SIG-M5 (cell line): ENCODE measurements at places on chromosomes 13 and 19.
A peak's percentile ranks its signal among the peaks of the same experiment; 100 is the strongest.

DNA sequence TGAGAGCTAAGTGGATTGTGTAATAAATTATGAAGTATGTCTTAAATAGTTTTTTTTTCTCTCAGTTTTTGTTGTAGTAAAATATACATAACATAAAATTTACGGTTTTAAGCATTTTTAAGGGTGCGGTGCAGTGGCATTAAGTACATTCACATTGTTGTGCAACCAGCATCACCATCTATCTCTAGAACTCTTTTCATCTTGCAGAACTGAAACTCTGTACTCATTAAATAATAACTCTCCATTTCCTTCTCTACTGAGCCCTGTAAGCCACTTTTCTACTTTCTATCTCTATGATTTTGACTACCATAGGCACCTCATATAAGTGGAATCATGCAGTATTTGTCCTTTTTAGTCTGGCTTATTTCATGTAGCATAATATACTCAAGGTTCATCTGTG is 87.1 kb downstream of the GJA3 start:
- no peak for DNase-seq

DNA sequence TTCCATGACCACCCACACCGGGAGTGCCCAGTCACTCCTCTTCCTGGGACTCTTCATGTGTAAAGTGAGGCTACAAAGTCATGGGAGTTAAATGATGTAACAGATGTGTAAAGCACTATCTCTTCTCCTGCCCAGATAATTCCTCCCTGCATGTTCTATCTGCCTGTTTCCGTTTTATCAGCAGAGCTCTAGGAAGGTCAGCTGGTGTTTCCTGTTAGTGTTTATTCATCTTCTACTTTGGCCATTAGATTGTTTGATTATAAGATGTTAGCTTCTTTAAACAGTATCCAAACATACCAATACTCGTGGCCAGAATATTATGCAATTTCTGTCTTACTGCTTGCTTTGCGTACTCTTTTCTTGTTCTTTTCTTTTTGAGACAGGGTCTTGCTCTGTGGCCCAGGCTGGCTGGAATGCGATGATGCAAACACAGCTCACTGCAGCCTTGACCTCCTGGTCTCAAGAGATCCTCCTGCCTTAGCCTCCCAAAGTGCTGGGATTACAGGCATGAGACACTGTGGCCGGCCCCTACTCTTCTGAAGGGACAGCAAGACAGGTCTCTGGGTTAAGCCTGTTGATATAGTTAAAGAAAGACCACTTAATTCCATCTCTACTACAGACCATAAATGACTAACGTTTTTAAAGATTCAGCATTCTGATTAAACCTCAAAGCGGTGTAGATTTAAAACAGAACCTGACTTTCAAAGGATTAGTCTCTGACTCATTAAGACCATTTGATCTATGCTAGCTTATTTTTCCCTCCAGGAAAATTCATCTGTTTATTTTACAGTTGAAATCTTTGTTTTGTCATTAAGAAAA is 97.4 kb upstream of the AKAP11 start:
- no peak for DNase-seq

- DNase-seq = no peak
These were observed 12.2 kb upstream of the TM9SF2 start for GRCh38 chr13:99489028-99489427.

DNA sequence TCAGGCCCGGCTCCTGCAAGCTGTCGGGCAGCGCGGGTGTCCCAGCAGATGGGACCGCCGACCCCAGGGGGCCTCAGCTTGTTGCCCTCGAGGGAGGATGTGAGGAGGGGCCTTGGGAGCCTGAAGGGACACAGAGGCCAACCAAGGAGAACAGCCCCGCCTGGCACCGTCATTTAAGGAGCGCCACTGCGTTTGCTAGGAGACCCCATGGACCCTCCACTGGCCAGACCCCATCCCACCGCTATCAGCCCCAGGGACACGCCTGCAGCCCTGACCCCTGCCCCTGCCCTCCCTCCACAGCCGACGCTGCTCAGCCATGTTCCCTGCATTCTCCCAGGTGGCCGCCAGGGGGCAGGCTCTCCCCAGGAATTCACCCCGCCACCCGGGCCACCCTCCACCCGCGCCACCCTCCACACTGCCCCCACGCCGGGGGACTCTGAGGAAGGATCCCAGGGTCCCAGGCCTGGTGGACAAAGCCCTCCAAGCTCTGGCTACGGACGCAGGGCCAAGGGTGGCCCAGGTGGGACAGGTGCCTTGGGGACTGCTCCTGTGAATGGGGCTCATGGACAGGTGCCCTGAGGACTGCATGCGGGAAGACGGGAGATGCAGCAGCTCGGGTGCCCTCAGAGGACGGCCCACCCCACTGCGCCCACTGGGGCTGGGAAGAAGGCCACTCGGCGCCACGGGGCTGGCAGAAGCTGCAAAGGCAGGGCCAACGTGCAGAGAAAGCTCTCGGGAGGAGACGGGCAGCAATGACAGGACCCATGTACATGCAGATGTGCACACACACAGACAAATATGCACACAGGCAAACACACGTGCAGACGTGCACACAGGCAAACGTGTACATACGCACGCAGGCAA is 34.4 kb downstream of the PIP5K1C start:
- DNase-seq = no peak

- DNase-seq = no peak
These were observed 44.3 kb downstream of the COLGALT1 start for GRCh38 chr19:17599780-17600179.

DNA sequence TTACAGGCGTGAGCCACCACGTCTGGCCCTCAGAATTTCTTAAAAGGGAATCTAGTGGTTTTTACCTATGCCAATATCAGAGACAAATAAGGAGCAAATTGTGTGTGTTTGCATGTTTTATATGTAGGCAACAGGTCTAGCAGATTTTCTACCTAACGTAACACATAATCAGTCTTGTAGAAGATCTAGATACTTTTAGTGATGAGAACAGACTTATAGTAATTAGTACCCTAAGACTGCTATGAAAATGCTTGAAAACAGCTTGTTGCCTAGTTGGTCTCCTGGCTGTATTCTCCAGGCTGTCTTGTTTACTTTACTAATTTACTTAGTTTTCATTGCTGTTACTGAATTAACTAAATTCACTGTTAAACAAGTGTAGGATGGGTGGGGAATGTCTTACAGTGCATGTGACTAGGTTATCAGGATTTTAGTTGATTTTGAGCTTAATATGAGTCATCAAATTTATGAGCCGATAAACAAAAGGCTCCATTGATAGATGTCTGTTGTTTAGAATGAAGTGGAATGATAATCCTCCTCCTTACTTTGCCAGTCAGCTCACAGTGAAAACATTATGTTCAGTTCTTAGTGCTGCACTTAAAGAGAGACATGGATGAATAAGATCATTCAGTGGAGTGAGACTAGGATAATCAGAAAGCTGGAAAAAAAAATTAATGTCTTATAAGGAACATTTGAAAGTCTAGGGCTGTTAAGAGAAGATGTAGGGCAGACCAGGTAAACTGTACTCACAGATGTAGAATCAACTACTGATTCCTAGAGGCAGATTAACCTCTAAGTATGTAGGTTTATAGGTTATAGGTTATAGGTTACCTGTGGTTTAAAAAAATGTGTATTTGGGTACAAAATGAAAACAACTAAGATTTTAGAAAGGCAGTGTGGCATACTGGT is 22.4 kb downstream of the GTF2F2 start:
- no peak for DNase-seq

DNA sequence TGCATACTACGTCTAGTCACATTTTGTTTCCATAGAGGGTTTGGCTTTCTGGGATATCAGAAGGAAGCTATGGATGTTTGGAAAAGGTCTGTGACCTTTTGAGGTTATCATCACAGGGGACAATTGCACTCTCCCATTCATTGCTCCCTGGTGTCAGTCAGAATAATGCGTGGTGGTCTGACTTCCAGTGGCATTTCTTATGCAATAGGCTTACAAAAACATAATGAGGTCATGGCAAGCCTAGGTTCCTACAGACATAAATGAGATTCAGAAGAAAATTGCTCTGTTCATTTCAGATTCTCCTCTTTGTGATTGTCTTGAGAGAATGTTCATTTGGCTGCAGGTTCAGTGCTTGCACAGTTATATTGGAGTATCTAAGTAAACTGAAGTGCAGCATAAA is 54.6 kb downstream of the ARHGAP35 start:
- DNase-seq = no peak

DNA sequence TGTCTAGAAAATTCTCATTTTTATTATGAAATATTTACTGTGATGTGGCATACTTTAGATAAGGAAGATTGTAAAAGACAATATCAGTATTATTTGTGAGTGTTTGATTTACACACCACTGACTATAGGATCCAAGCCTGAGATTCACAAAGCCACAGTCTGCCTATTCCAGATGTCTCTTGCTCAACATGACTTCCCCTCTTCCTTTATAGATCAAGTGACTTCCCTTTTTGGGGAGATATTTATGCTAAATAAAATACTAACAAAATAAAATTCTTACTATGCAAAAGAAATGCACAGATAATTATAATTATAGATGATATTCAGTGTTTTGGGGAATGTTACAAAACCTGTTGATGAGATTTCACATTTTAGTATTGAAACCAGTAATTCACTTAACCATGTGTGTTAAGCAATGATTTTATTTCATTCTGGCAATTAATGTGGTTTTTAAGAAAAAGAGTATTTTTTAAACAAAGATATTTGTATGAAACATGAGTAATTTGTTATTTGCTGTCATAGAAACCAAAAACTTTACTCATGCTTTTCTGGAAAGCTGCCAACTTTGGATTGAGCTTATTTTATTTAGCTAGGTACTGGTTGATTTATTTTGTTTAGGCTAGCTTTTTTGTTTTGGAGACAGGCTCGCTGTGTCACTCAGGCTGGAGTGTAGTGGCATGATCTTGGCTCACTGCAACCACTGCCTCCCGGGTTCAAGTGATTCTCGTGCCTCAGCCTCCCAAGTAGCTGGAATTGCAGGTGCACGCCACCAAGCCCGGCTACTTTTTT is 13.7 kb upstream of the GPR183 start:
- peak; percentile 80 for DNase-seq

DNA sequence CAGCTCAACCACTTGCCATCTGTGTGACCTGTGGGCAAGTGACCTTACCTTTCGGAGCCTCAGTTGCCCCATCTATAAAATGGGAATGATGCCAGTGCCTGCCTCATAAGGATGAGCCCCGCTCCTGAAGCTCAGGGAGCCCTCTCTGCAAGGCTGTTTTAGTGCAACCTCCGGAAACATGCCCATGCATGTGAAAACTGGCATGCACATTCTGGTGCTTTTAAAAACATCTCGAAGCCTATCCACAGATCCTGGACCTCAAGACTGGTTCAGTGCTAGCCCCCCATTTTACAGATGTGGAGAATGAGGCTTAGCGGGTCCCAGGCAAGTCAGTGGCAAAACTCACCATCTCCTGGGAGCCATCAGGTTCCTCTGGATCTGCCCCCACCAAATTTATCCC is 5.6 kb downstream of the CADM4 start:
- no peak for DNase-seq

- DNase-seq = no peak
These were observed 21.0 kb downstream of the SMIM24 start for GRCh38 chr19:3459089-3459881.

GRCh38 chr13:77036279-77036678 is 9.3 kb upstream of the FBXL3 start:
- DNase-seq = no peak

DNA sequence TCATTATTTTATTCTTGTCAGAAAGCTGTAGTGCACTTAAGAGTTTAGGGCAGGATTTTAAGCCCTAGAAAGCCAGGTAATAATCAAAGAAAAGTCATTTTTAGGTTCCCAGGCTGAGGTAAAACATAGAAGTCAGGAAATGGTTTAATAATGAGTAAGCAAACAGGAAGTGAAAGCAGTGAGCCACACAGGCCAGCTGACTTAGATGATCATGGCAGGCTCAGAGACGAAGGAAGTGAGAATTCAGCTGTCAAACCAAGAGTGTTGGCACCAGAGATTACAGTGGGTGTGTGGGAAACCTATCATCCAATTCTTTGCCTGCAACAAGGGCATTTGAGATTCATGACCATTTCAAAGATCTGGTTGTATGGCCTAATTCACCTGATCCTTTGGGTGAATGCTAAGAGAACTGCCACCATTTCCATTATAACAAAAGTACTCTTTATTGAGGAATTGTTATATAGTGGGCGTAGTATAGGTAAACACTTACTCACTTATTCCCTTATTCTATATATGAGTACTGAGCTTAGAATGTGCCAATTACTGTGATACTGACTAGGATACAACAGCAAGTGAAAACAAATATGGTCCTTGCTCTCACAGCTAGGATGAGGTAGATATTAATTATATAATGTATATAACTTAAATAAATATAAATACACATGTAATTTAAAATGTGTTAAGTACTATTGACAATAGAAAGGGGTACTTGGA is 103.7 kb upstream of the EDNRB start:
- peak; percentile 69 for DNase-seq

GRCh38 chr19:32866564-32867265 is 2.9 kb downstream of the SLC7A9 start:
- no peak for DNase-seq

DNA sequence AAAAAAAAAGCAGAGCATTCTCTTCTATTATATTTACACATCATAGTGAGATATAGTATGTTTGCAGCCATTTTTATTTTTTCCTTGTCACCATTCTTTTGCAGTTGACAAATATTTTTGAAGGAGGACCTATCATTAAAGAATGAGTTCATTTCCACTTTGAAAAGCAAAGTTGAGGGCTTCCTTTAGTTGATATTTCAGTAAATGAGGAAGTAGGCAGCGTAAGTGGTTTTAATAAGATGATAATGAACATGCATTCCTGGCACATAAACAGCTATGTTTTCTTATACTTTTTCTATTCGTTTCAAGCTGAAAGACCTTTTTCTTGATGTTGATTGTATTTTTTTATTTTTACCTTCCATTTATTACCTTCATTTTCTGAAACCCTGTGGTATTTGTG is 66.2 kb downstream of the ZMYM2 start:
- no peak for DNase-seq

DNA sequence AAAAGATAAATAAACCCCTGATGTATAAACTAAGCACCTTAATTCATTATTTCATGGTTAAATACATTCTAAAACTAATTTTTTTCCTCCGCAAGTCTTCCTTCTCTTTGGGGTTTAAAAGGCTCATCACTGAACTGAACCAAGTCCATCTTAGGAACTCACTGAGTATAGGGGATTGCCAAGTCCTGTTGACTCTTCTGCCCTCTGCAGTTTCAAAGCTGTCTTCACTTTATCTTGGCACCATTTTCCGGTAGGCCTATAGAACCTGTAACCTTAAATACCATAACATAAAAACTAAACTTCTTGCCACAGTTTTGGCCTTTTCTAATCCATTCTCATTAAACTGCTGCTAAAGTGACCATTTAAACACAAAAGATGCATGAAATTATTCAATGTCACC is 66.5 kb upstream of the USPL1 start:
- no peak for DNase-seq

- no peak for DNase-seq
These were observed 70.2 kb upstream of the STK24 start for GRCh38 chr13:98647121-98647520.

GRCh38 chr13:100063333-100063732 is 25.6 kb upstream of the PCCA start:
- DNase-seq = no peak

- DNase-seq = no peak
These were observed 3.3 kb downstream of the NANOS2 start for GRCh38 chr19:45911291-45911690.

GRCh38 chr13:112757759-112758086 is 67.9 kb downstream of the ATP11A start:
- DNase-seq = no peak
